ENCODE measurements at places on chromosomes 7 and 10.

DNA sequence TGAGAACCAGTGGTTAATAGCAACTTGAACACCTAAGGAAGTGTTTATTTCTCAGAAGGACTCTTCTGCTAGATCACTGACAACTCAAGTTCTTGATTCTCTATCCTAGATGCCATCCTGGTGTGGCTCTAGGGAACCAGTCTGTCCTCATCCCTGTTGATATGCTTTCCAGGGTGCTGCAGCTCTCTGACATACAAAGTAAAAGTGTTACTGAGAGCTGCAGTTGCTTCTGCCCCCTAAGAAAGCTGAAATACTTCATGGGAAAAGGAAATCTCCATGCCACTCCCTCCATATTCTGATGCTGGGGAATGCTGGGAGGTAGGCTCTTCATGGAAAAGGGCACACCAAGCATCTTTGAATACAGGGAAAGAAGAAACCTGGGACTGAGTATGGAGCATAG is 168.1 kb downstream of the KLF6 start:
- DNase-seq = no peak

DNA sequence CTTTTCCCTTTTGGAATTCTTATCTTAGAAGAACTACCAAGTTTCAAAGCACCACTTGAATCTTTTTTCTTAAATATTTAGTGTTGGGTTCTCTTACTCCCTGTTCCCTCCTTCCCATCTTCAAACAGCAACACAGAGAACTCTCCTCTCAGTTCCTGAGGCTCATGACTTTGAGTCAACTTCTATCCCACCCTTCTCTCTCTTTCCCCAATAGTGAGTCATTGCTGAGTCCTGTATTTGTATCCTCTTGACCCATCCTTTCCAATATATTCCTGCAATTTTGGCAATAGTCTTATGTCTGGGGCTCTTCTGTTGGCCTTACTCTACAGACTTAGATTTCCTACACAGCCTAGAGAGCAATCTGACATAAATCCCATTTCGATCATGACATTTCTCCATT is 20.8 kb upstream of the JCAD start:
- no peak for DNase-seq

DNA sequence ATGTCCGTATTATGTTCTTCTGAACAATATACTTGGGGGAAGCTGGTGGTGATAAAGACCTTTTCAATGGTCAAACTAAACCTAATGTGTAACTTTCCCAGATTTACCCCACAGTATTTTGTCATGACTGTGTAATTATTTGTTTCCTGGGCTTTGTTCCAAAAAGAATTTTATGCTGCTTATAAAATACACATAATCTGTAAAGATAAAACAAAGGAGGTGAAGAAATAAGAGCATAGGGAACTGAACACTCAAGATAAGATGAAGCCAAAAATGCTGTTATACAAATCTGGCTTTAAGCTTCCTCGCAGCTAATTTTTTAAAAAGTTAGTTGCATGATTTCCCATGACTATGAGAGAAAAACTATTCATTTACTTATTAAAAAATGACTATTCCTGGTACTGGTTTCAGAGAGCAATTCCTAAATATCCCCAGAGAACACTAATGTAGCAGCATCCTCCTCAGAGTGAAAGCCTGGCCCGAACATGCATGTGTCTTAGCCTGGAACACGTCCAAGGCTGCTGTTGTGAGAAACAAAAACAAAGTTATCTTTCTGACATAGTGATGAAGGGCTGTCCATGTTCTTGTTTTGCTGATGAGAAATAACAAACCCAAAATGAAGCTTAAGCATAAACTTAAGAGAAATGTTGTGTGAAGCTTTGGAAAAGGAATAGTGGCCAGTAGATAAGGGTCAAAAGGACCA is 33.9 kb downstream of the MALSU1 start:
- no peak for DNase-seq

GRCh38 chr7:139896288-139896687 is 67.2 kb downstream of the TBXAS1 start:
- DNase-seq = no peak

DNA sequence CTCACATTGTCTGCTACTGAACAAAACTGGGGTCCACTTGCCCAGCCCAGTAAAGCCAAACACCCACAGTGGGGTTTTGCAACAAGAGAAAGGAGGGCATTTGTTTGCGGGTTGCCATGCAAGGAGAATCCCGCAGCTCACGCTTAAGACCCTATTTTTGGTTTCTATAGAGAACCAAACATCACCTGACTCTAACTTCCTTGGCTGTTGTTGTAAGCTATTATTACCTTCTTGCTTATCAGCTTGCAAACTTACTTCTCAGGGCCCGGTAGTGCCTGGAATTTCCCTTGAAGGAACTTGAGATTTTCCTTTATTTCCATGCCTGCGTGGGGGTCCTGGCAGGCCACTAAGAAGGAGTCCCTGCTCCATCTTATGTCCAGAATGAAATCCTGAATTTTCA is 20.7 kb downstream of the IFIT3 start:
- no peak for DNase-seq
